Fibroblast of skin of abdomen (primary cell): ENCODE measurements at places on chromosomes 3 and 15.

- no peak for DNase-seq
Measured at GRCh38 chr15:60740787-60741354, 261.9 kb upstream of the ICE2 start.

GRCh38 chr3:108415661-108416060 lies 94.7 kb downstream of the MYH15 start:
- DNase-seq: no peak

DNA sequence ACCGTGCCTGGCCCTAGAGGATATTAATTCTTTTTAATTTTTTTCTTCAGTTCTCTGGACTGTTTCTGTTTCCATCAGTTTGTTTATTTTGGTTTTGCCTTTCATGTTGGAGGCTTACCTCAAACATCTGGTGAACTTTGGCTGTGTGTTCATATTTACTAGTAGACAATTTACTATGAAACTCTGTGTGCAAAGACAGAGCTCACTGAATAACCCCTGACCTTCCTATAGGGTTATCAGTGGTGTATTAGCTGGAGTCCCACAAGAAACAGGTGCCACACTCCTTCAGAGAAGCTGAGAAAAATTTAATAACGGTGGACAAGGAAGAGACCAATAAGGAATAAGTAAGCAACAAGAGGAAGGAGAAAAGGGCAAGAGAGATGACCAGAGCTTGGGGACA lies 28.8 kb upstream of the TRA2B start:
- DNase-seq: no peak

- DNase-seq: peak; percentile 95
Measured at GRCh38 chr15:85618956-85619491, 175.7 kb downstream of the KLHL25 start.

DNA sequence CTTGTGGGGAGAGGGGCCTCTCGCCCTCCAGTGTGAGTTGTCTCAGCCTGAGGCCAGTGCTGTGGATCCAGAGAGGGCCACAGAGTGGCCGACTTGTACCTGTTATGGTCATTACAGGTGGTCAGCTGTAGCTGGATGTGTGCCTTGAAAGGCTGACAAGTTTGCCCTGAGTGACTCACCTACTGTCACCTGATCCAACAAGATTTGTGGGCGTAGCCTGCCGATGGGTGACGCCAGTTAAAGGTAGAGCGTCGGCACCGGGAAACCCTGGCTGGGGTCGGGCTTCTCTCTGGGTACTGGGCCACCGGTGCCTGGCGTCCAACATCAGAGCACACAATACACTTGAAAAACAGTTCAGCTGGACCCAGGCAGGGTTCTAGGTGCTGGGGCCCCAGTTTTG lies 2.8 kb upstream of the ISG20 start:
- DNase-seq: no peak

- peak; percentile 23 for DNase-seq
Measured at GRCh38 chr3:196639483-196640296, at the start of gene NRROS. Gene NRROS, plus strand, starts transcription at chr3:196639694. Its CDS starts 14,846 bp downstream, at chr3:196654540.

DNA sequence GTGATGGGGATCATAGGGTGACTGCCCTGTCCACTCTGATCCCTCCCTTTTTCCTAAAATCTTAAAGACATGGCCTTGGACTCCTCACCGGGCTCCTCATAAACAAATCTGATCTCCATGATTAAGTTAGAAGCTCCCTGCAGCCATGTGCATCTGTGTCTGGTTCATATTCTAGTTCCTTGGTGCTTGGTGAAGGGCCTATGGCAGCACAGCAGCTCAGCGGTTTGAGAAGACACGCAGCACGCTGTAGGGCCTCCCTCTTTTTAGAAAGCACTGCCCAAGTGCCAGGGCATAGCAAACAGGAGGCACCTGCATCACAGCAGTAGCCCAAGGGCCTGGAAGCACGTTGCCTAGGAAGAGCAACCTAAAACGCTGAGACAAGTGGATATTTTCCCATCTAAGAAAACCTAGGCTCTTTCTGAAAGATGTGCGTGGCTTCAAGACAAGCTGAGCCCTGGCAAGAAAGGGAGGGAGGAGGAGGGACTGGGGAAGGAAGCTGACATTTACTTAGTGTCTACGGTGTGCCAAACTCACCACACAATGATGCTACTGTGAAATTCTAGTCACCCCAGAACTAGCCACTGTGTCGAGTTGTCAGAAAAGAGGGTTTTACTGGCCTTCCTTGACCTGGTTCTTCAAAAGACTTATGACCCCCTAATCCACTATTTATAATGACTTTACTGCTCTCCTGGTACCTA lies 14.9 kb upstream of the ULK3 start:
- no peak for DNase-seq

GRCh38 chr15:70252056-70252950 lies 154.6 kb upstream of the TLE3 start:
- DNase-seq: no peak

- no peak for DNase-seq
Measured at GRCh38 chr15:29636921-29637320, 185.3 kb downstream of the TJP1 start.

GRCh38 chr15:39094116-39094515 lies 486.8 kb upstream of the THBS1 start:
- peak; percentile 45 for DNase-seq

- DNase-seq: no peak
Measured at GRCh38 chr15:50304836-50305235, 39.3 kb upstream of the HDC start.

DNA sequence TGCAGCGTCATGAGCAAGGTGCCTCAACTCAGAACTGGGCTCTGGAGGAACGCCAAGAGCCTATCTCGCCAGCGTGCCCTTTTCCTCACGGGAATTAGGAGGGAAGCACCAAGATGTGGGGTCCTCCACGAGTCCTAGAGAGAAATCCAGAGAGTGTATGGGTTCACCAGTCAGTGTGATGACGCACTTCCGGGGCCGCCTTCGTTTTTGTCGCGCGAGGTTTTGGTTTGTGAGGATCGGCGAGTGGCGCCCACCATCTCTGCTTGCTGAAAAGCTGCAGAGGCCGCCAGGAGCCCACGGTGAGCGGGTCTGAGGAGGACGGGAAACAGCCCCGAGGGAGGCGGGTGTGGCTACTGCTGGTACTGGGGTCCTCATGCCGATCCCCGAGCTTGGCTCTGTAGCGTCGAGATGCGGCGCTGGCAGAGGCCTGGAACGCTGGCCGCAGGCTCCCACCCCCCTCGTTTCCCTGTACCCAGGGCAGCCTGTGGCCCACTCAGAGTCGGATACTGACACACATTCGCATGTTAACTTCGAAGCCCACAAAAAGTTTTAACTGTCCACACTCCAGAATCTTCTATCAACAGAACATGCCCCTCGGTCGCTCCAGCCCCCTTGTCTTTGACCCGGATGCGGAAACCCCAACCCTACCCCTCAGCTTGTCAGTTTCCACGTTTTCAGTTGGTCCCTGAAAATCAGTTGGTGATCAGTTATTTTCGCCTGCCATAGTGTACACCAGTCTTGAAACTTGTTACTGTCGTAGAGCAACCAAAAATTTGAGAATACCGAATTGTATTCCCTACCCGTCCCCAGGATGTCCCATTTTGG lies 30.4 kb downstream of the ZNF662 start:
- DNase-seq: peak; percentile 68

DNA sequence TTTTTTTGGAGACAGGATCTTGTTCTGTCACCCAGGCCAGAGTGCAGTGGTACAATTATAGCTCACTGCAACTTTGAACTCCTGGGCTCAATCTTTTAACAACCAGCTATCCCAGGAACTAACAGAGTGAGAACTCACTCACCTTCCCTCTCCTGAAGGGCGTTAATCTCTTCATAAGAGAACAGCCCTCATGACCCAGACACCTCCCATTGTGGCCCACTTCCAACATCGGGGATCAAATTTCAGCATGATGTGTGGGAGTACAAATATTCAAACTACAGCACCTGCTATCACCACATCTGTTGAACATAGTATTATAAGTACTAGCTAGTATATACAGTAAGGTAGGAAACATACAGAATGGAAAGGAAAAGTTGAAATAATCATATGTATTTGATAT lies 132.5 kb downstream of the DOCK3 start:
- DNase-seq: no peak

DNA sequence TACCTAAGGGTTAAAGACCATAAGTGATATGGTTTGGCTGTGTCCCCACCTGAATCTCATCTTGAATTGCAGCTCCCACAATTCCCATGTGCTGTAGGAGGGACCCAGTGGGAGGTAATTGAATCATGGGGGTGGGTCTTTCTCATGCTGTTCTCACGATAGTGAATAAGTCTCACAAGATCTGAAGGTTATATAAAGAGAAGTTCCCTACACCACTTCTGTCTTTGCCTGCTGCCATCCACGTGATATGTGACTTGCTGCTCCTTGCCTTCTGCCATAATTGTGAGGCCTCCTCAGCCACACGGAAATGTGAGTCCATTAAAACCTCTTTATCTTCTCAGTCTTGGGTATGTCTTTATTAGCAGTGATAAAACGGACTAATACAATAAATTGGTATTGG lies 75.0 kb upstream of the CADPS start:
- no peak for DNase-seq

GRCh38 chr3:65963787-65964677 lies 74.7 kb downstream of the MAGI1 start:
- DNase-seq: peak; percentile 96

GRCh38 chr3:146468234-146468633 lies 1.1 kb downstream of the PLSCR2 start:
- peak; percentile 5 for DNase-seq
